Natural killer cell treated with Interleukin-12 subunit alpha and Interleukin-12 subunit beta and Interleukin-15 and Interleukin-18, amount 100 ng/mL, for 72 hours (primary cell): ENCODE measurements at places on chromosomes 4 and X. TPM values are rescaled to one million over a fixed set of nuclear protein-coding genes. Genes with fewer than 3 reads are reported as not detected.

XPNPEP2 gene
- 0.14 TPM for total RNA-seq

DNA sequence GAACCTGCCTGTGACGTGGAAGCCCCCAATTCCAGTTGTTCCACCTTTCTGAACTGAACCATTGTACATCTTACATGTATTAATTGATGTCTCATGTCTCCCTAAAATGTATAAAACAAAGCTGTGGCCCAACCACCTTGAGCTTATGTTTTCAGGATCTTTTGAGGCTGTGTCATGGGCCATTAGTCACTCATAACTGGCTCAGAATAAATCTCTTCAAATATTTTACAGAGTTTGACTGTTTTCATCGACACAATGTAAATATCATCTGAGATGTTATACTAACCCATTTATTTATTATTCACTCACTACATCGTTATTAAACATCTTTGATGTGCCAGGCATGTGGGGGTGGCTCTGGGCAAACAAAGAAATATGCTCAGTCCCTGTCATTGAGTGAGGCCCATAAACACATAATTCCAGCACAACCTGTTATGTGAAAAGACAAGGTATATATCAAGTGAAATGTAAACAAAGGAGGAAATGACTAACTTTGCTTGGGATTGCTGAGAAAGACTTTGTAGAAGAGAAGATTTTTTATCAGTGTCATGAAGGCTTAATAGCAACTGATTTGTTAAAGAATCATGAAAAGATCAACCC lies 34.5 kb upstream of the PPM1K start:
- H3K4me3 ChIP-seq = no peak overlapping the region
- H3K4me1 ChIP-seq = peaks cover 12% of the 10 kb centered on the region
- no peaks in the 10 kb centered on the region for H3K36me3 ChIP-seq

DNASE1L1 gene
- total RNA-seq = 12.4 TPM

DNA sequence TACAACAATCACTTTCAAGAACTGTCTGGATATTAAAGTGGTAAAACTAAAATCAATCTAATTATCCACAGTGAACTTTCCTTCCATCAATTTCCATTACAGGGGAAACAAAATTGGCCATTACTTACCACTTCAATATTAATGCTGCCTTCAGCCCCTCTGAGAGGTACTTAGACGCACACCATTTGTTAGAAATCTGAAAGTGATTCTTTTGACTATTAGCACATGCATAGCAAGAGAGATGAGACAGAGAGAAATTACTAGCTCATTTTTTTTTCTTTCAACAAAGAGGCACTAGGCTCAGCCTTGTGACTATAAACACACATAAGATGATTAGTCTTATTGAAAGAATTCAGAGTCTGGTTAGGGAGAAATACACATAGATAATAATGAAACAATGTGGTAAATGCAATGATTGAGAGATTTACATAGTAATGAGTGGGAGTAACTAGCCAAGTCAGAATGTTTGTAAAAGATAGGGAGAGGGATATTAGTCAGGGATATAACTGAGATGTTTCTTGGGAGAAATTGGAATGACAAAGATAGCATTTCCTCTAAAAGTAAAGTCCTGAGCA lies 93.3 kb downstream of the YIPF7 start:
- H3K36me3 ChIP-seq = no peaks in the 10 kb centered on the region
- no peak overlapping the region for H3K4me3 ChIP-seq
- DNase-seq = no peak
- H3K4me1 ChIP-seq = no peaks in the 10 kb centered on the region

ESX1 gene
- not detected for total RNA-seq

DNA sequence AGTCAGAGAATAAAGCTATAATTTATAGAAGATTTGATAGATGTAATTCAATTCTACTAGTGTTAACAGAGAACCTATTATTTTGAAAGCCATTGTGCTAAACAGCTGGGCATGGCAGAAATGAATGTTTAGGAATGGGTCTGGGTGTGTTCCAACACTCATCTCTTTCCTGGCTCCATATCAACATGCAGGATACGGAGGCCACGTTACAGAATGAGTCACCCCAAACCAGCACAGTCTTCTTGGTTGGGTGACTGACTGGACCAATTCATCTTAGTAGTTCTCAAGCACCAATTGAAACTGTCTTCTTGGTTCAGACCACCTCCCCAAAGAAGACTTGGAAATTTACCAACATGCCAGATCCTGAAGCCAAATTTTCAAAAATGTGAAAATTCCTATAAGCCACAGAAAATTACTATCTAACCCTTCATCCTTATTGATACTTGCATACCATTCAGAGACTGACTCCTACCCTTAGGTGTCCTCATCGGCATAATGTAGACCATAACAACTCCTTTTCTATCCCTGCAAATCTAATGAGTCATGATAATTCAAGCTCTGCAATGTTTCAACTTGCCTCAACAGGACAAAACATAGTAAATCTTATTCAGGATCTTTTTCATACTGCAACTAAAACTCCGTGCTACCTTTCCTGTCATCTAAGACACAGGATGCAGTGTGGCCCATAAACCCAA lies 52.0 kb upstream of the ATOH1 start:
- H3K4me3 ChIP-seq = no peak overlapping the region
- H3K4me1 ChIP-seq = no peaks in the 10 kb centered on the region
- H3K36me3 ChIP-seq = no peaks in the 10 kb centered on the region
- H3K27ac ChIP-seq = no peak overlapping the region
- H3K27me3 ChIP-seq = no peaks in the 10 kb centered on the region

DNA sequence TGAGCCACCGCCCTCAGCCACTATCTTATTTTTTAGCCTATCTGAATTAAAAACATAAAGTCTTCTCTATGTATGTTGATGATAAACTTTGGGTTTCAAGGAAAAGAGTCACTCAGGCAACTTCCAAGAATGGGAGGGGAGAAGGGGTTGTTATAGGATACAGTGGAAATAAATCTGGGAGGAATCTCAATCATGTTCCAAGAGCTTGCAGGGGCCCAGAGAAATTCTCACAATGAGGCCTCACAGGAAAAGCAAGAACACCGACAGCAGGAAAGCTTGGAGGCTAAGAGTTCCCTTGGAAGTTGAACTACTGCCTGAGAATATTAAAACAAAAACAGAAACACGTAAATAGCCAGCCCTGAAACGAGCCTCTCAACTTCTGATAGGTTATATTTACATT lies 384.6 kb upstream of the IGFBP7 start:
- no peaks in the 10 kb centered on the region for H3K4me1 ChIP-seq
- no peak for DNase-seq
- no peak overlapping the region for H3K27ac ChIP-seq
- no peaks in the 10 kb centered on the region for H3K27me3 ChIP-seq
- no peak overlapping the region for H3K4me3 ChIP-seq
- no peaks in the 10 kb centered on the region for H3K36me3 ChIP-seq

DNA sequence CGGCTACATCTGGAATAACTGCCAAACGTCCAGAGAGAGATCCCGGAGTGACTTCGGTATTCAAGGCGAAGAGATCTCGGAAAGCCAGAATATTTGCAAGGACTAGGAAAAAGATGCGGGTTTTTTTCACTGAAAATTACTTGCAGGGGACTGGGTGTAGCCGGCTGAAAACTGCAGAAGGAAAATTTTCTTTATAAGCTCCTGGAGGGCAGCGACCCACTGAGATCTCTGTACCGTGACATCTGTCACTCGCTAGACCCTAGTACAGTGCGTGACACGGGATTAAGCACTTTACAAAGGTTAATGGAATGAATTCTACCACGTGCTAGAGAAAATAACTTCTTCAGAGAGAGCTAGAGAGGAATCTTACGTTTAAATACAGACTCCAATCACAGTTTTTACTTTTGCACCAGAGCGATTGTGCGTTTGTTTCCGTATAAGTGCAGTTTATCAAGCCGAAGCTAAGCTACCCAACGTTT lies 1.1 kb upstream of the LCORL start:
- peaks cover 13% of the 10 kb centered on the region for H3K27me3 ChIP-seq
- no peaks in the 10 kb centered on the region for H3K36me3 ChIP-seq
- peaks cover 41% of the 10 kb centered on the region for H3K4me1 ChIP-seq
- no peak for DNase-seq
- peak overlapping the region; percentile 66 for H3K27ac ChIP-seq
